T-helper 9 cell (primary cell): ENCODE measurements at places on chromosomes 2 and 18.

DNA sequence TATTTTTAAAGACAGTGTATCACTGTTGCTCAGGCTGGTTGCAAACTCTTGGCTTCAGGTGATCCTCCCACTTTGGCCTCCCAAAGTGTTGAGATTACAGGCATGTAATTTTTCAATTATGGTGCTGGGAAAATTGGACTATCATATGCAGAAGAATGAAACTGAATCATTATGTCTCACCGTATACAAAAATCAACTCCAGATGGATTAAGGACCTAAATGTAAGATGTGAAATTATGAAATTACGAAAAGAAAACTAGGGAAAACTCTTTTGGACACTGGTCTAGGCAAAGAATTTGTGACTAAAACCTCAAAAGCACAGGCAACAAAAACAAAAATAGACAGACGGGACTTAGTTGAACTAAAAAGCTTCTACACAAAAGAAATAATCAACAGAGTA lies 31.2 kb downstream of the MAP3K2 start:
- no peak for DNase-seq

DNA sequence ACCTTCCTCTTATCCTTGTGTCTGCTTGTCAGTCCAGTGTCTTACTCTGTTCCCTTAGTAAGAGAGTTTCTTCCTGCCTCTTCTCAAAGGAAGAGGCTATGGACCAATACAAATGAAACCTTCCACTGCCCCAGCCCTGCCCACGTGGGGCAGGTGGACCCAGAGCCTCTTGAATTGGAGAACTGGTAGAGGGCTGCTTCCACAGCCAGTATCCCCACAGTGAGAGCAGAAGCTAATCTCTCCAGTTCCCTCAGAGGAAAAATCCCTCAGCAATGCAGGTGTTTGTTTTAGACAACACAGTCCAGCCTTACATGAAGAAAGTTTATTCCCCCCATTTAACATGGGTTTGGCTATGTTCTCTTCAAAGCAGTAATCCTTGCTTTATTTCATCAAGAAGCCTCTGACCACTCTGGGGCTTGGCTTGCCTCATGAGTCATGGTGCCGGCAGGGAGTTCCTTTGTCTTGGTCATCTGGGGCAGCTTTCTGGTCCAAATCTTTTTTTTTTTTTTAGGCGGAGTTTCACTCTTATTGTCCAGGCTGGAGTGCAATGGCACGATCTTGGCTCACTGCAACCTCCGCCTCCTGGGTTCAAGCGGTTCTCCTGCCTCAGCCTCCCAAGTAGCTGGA lies 6.5 kb upstream of the CYBRD1 start:
- no peak for DNase-seq

- DNase-seq, result no peak
These were observed 200.6 kb upstream of the RBMS1 start for GRCh38 chr2:160694221-160694620.

GRCh38 chr2:122737429-122738077 lies 982.1 kb downstream of the TSN start:
- no peak for DNase-seq

GRCh38 chr2:223884399-223884798 lies 47.0 kb upstream of the AP1S3 start:
- no peak for DNase-seq

DNA sequence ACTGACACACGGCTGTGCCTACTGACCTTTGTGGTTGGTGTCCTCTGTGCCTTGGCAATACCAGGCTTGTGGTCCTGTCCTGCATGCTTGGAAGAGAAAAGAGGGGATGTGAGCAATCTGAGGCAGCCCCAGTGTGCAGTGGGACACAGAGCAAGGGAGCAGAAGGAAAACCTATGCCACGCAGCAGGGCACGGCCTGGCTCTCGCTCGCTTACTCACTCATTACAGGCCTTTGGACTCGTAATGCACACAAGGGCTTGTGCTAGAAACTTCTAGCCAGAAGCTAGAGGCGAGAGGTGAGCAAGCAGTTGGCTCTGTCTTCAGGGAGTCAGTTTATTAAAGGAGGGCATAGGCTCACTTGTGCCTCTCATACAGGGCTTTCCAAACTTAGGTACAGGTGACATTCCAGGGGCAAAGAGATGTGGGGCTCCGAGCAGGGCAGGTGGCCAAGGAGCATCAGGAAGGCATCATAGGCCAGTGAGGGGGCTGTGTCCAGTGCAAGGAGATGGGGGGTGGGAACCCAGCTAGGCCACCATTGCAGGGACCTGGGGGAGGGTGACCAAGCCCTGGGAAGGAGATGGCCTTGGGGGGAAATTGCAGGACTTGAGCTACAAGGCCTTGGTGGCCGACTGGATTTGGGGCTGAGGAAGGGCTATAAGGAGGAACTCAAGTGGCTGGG lies 100.8 kb downstream of the DYSF start:
- no peak for DNase-seq

GRCh38 chr2:230765611-230766300 lies 53.1 kb downstream of the CAB39 start:
- DNase-seq, result no peak

GRCh38 chr2:67515056-67515455 lies 117.9 kb downstream of the ETAA1 start:
- DNase-seq, result no peak

GRCh38 chr2:44119878-44120277 lies 48.8 kb upstream of the PPM1B start:
- no peak for DNase-seq

DNA sequence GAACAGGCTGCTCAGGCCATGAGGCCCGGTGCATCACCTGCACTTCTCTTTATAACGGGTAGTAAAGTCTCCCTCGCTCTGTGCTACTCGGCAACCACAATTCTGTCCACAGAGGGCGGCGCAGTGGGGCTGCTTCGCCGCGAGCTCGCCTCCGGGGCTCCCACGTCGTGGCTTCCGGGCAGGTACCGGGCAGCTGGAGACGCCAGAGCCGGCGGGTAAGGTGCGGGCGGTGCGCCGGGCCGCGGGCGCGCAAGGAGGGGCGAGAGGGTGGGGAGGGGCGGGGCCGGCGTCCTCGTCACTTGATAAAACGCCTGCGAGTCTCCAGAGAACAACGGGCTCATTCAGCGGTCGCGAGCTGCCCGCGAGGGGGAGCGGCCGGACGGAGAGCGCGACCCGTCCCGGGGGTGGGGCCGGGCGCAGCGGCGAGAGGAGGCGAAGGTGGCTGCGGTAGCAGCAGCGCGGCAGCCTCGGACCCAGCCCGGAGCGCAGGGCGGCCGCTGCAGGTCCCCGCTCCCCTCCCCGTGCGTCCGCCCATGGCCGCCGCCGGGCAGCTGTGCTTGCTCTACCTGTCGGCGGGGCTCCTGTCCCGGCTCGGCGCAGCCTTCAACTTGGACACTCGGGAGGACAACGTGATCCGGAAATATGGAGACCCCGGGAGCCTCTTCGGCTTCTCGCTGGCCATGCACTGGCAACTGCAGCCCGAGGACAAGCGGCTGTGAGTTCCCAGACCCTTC lies at the start of gene ITGA6:
Gene ITGA6 (plus strand): TSS at position 331 of the 734 bp plus-strand sequence.
- peak; percentile 71 for DNase-seq

DNA sequence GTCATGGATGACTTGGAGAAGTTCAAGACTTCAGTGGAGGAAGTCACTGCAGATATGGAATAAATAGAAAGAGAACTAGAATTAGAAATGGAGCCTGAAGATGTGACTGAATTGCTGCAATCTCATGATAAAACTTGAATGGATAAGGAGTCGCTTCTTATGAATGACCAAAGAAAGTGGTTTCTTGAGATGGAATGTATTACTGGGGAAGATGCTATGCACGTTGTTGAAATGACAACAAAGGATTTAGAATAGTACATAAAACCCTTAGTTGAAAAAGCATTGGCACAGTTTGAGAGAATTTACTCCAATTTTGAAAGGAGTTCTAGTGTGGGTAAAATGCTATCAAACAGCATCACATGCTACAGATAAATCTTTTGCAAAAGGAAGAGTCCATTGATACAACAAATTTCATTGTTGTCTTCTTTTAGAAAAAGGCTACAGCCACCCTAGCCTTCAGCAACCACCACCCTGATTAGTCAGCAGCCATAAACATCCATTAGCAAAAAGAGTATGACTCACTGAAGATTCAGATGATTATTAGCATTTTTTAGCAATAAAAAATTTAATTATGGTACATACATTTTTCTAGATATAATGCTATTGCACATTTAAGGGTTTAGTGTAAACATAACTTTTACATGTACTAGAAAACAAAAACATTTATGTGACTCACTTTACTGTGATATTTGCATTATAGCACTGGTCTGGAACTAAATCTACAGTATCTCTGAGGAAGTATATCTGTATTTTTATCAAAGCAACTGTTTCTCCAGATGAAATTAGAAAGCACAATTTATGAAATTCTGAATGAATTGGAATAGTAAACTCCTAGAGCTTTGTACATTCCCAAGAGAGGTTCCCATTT lies 110.5 kb upstream of the TACR1 start:
- no peak for DNase-seq

- no peak for DNase-seq
These were observed 217.9 kb upstream of the RAB6C start for GRCh38 chr2:129761569-129762021.

GRCh38 chr2:10757814-10758286 lies 36.4 kb downstream of the ATP6V1C2 start:
- no peak for DNase-seq

DNA sequence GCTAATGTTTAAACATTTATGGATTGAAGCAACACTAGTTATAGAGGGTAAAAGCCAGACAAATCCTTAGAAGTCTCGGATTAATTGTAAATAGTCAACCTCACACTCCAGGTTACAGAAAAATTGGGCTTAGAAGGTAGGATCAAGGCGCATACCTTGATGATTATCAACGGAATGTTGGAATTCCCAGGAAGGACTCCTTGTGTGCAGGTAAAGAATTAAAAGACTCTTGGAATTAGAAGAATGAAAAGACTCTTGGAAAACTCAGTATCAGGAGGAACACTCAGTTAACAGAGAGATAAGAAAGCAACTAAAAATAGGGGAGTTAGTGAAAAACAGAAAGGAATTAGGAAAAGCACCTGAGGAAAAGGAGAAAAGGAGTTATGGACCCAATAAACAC lies 29.3 kb upstream of the EPHA4 start:
- DNase-seq, result no peak

GRCh38 chr2:156635646-156636045 lies 199.5 kb downstream of the GPD2 start:
- no peak for DNase-seq

- DNase-seq, result no peak
These were observed 46.7 kb downstream of the MAPK4 start for GRCh38 chr18:50606609-50607008.

- DNase-seq, result no peak
These were observed 715.1 kb upstream of the CDH7 start for GRCh38 chr18:65035701-65036100.

GRCh38 chr2:65129286-65129825 lies 550 bp downstream of the RAB1A start:
- no peak for DNase-seq

GRCh38 chr2:170521299-170521698 lies 193.8 kb upstream of the SP5 start:
- no peak for DNase-seq

GRCh38 chr18:34971313-34971712 lies 69.9 kb upstream of the MAPRE2 start:
- DNase-seq, result no peak

DNA sequence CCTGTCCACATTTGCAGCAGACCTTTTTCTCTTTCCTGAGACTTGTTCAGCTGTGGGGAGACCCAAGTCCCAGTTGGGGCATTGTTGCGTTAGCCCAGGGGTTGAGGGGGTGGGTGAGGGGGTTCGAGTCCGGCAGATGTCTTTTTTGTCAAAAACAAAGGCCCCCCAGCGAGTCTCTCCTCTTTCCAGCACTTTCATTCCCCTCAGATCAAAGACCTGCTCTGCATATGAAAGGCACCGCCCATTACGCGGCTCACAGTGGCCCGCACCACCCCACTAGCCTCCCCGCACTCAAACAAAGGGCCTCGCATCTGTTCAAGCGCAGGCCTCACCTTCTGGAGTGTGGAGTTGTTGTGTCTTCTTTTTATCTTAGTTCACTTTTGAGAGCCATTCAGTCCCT lies 25.2 kb downstream of the TRABD2A start:
- DNase-seq, result no peak

- no peak for DNase-seq
These were observed 104.2 kb downstream of the ACKR3 start for GRCh38 chr2:236673823-236674185.

DNA sequence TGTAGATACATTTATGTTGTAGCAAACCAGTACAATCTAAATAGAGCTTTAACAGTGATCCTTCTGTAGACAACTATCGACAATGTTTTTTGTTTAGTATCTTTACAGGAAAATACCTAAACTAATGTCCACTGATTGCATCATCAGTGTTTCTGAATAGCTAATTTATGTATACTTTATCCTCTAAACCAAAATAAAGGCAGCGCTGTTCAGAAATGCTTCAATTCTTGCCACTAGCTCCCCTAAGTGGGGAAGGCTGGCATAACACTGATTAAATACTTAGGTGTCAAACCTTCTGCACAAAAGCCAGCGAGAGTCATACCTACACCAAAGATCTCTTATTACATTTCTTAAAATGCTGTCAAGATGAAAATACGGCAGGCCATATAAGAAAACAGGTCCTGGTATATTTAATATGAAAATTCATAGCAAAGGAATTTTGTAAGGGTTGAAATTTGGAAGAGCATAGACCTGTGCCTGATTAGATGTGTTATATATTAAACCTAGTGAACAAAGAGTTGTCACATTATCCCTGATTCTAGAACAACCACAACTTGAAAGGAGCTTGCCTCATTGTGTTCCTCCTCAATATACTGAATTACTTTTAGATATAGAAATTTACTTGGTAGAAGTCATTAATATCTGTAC lies 1693.4 kb upstream of the SLC39A10 start:
- DNase-seq, result no peak

GRCh38 chr2:184206045-184206444 lies 392.3 kb upstream of the ZNF804A start:
- DNase-seq, result no peak

DNA sequence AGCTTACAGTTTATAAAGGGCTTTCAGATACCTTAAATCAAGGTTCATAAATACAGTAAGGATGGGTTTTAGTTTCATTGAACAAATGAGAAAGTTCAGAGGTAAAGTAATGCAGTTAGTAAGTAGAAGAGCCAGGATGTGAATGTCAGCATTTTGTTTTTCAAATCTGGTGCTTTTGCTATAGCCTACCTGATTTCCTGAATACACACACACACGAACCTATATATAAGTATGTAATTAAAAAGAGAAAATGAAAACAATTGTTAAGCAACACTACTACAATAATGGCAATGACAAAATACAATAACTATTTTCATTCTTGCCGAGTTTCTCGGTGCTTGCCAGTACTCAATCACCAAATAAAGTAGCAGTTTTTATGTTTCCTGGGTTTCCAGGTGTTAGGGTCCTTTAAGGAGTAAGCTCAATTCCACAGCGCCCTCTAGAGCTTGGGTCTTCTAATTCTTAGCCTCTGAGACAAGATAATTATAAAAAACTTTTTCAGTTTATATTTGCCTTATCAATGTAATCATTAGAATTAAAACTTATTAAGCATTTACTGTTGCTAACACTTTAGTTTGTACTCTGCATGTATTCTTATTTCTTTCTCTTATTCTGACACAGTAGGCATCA lies 512.9 kb upstream of the ACVR2A start:
- DNase-seq, result peak; percentile 39

- DNase-seq, result no peak
These were observed 548.5 kb downstream of the SLC4A3 start for GRCh38 chr2:220175967-220176366.
